ENCODE measurements at places on chromosomes 16 and 17.

DNA sequence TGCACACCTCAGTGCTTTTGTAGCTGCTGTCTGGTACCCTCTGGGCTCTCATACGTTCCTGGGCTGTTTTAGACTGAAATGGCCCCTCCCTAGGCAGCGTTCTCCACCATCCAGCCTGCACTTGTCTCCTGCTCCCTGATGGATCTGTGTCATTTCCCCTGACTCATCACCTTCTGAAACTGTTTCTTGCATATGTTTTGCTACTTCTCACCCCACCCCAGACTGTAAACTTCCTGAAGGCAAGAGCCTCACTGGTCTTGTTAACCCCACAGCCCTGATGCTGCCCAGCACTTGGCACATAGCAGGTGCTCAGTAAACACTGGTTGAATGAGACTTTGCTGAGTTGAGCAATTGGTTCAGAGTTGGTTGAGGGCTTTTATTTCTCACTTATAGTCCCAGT lies 78.7 kb downstream of the CRISPLD2 start:
- DNase-seq = no peak

DNA sequence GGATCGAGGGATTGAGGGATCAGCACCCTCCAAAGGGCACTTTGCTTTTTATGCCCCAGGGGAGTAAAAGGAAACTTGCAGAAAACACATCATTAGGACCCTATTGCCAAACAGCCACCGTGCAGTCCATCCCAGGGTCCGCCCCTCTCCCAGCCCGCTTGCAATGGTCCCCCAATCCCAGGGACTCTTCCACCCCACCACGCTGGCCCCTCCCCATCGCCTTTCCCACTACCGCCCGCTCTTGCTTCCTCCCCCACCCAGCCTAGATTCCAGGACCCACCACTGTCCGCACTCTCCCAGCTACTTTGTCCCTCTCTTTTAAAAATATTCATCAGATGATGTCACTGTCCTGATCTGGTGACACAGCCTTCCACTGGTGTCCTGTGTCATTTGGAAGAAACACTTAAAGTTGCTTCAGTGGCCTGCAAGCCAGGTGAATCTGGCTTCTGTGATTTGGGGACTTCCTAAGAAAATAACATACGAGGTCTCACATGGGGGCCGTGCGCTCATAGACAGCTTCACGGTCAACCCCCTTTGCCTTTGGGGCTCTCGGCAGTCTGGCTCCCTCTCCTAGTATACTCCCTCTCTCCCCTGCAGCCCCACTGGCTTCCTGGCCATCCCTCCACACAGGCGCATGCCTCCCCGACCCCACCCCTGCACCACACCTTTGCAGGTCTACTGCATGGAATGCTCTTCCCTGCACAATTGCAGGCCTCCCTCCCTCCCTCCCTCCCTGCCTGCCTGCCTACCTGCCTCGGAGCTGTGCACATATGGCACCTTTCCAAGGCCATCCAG lies 127.9 kb downstream of the RBFOX3 start:
- no peak for DNase-seq

- peak; percentile 65 for DNase-seq
Observed at GRCh38 chr17:42677921-42678781, 1.4 kb upstream of the PLEKHH3 start.

DNA sequence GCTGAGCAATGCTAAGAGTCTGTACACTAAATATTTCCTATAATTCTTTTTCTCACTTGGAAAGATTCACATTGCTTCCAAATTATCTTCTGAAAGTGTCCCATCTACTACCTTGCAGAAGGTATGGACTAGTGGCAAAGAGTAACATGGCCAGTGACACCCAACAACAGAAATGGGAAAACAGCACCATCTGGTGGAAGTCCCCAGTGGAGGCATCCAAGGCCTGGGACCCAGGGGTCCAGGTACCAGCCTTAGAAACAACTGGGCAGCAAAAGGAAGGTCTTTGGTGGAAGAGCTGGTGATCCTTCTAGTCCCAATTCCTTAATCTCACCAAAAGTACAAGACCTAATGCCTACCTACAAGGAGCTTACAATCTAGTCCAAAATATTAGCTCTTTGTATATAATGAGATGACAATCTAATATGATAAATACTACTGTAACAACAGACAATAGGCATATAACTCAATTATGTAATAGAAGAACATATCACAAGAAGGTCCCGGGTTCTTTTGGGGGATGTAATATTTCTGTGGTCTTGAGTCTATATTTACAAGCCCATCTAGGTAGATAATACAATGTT lies 55.3 kb downstream of the SKAP1 start:
- peak; percentile 13 for DNase-seq

DNA sequence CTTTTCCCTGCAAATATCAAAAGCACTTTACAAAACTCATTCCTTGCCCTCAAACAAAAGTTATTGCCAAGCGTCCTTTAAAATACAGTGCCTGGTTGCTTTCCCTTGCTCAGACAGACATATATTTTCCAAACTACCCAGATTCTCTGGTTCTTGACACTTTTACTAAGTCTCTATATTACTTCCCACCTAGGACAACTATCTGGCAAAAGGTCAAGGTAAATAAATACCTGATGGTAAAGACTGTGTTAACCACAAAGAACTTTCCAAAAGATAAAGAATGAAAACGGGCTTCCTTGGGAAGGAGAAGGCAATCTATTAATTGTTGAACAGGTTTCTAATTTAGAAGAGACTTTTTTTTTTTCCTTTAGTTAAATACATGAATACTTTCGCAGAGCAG lies 1.9 kb downstream of the HS3ST3A1 start:
- DNase-seq = no peak

Data from activated CD4-positive, alpha-beta T cell treated with anti-CD3 and anti-CD28 coated beads, Interleukin-2, amount 50 U/mL, for 4 hours (primary cell).